ENCODE measurements at places on chromosomes 2 and 18.

DNA sequence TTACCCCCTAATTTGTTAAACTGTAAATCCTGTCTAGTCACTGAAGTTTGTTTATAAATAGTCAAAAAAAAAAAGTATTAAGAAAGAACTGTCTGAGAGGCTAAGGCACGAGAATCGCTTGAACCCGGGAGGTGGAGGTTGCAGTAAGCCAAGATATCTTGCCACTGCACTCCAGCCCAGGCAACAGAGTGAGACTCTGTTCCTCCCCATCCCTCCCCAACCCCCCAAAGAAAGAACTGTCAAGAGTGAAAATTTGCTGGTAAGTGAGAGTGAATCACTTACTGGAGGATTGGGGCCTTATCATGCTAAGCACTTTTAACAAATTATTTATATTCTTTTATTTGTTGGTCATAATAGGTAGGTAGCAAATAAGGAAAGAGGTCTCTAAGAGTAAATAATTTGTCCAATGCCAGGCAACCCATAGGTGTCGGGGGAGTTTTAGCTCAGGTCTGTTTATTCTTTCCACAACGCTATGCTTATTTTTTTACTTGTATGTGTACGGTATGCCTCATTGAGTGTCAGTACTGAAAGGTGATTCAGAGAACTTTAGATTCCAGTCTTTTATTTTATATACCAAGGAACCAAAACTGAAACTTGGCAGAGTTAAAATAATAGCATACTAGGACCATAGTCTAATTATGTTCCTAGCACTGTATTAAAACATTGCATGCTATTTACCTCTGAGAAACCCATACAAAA is 2.5 kb downstream of the TAF4B start:
- DNase-seq, result no peak

GRCh38 chr2:11155381-11156035 is at the start of gene SLC66A3:
Gene SLC66A3, plus strand, starts transcription at chr2:11155467. Its CDS starts 80 bp downstream, at chr2:11155547.
- DNase-seq, result peak; percentile 88

DNA sequence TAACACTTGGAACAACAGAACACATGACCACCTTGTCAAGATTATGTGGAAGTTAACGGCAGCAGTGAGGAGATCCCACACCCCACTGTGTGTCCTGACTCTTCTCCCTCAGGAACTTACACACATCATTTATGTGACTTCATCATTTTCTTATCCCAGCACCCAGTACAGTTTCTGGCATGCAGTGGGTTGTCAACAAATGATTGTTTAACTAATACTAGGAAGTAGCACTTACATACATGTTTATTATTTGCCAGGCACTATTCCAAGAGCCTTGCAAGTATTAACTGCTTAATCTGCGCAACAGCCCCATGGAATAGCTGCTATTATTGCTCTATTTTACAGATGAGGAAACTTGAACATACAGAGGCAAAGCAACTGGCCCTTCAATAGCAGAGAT is 391.5 kb downstream of the TXNL1 start:
- DNase-seq, result no peak

DNA sequence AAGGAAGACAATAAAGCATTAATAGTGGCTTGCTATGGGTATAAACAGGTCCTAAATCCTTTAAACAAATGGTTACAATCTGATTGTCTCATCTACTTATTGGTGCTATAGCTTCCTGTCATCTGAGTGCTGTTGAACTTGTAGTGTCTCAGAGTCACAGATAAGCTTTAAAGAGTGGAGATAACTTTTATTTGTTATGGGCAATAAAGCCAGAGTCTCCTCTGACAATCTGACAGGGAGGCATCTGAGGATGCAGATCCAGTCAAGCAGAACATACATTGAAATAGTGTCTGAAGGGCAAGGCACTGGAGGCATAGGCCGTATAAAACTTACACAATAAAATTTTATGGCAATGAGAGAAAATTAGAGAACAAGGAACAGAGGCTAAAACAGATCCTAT is 1132.4 kb upstream of the CDH2 start:
- DNase-seq, result no peak

DNA sequence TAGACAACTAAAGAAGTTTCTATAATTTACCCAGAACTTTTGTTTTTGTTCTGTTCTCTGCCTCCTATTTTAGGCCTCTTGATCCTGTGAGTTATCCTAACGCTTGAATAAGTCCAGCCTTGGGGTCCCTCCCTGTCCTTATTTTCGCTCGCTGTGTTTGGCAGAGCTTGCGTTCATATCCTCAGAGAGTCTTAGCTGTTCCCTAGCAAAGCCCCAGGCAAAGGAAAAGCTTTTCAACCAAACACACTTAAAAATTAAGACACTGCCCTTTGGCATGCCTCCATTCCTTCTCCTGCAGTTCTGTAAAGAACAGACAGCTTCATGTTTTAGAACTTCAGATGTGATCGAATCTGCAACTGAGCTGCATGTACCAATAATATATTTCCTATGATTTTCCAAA is 517.2 kb downstream of the SUCLG1 start:
- DNase-seq, result no peak

DNA sequence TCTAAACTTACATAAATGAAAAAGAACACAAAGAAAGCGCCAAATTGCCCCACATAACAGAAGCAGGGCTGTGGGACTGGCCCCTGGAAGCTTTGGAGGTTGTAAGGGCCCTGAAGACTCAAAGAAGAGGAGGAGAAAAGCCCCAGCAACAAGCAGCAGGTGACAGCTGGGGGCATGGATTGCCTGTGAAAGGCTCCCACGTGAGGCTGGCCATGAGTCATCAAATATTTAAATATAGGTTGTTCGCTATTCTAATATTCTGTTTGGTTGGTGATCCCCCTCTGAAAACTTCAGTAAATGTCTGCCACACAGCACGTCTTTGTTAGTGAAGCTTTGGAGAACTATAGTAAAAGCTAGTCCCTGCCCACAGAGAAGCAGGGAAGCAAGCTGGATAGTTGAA is 132.4 kb downstream of the MREG start:
- DNase-seq, result peak; percentile 73

GRCh38 chr2:44155666-44156446 is 12.8 kb upstream of the PPM1B start:
- peak; percentile 58 for DNase-seq

DNA sequence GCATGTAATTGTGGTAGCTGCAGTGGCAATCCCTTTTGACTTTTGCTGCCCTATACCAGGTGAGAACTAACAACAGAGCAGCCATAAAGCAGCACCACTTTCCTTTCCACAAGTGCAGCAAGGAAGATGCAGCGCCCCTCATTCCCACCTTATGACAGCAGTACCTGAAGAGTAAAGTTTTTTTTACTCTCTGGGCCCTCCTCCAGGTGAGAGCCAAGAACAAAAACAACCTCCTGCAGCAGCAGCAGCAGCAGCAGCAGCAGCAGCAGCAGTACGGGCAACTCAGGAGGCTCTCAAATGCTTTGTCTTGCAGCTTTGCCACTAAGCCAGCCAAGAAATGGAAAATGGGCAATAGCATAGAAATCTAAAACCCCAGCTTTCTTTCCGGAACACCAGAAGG is 397.5 kb downstream of the FIGN start:
- DNase-seq, result no peak

DNA sequence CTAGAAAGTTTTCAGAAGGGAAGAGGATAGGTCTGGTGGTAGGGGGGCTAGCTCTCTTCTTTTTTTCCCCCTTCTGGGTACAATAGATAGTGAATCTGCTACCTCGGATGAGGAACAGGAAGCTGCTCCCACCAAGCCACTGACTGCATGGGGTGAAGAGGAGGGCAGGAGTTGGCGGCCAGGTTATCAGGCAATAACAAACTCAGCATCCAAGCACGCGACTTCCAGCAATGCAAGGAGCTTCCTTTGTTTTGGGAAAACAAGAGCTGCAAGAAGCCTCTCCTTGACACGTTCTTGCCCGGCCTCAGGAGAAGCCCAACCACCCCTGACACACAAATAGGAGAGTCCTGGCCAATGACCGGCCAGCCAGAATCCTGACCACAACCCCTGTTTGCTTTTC is 32.2 kb downstream of the NHEJ1 start:
- no peak for DNase-seq

- DNase-seq, result no peak
Measured at GRCh38 chr18:63141778-63142176, 177.8 kb downstream of the BCL2 start.

GRCh38 chr18:32801228-32801627 is 28.4 kb upstream of the KLHL14 start:
- DNase-seq, result no peak

DNA sequence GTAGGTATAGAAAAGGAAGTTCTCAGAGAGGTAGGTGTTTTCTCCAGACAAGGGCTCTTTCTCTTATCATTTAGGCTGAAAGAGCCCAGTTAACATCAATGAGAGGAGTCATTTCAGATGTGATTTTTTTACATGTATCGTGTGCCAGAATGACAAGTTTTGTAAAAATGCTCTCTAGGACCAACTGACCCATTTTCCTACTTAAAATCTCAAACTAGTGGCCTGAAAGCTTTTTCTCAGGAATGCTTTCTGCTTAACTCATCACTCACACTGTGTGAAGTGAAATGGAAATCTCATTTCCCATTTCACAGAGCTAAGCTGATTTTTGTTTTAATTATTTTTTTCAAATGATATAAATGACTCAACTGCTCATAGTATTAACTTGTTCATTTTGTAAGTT is 128.7 kb upstream of the CYP26B1 start:
- no peak for DNase-seq

DNA sequence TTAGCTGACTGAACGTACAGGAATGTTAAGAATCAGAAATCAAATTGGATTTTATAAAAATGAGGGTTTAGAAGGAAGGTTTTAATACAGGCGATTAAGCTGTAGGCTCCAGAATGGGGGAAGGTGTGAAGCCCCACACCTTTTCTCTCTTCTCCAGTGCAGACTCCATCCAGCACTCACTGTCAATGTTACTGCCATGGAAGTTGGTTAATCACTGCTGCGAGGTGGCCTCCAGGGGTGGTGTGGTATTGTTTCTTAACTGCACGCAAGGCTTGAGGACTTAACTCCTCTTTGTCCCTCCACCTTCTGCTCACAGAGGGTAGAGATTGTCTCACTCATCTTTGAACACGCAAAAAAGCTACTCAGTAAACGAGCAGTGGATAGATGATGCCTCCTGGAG is 26.9 kb upstream of the YWHAQ start:
- DNase-seq, result no peak

DNA sequence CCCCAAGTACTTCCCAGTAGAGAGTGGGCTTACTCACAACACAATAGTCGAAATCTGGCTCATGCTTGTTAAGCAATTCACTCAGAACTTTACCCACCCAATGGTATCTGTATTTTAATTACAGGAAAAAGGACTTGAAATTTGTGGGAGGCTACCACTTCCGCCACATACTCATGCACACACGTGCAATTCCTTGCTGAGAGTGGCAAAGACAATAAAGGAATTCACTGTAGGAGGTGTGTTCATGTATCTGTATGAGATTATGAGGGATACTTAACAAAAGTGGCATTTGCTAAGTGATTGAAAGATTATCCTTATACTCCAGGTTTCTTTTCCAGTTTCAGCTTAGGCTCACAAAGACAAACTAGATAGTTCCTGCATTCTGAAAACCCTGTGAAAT is 14.9 kb upstream of the LYPD6 start:
- no peak for DNase-seq

DNA sequence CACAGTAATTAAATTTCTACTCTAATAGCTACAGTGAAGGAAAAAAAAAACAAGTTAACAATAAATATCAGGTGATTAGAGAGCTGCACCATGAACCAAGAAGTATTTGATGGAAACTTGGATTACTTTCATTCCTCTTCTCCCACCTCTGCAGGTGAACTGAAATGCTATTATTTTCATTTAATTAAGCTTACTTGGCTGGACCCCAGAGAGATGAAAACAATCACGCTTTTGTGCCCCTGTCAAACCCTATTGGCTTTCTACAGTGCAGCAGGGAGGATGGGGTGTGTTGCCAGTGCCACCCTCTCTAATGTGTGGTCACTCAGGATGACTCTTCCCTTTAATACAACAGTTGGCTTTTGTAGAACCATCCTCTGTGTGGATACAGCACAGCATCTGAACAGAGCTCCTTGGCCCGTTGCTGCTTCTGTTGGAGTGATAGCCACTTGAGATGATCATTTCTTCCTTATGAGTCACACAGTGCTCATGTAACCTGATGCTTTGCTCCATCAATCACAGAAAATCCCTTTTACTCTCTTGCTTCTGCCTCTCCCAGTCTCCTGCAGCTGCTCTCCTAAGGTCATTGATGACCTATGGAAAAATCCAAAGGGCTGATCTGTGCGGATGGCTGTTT is 5.5 kb upstream of the ARL4C start:
- peak; percentile 76 for DNase-seq

DNA sequence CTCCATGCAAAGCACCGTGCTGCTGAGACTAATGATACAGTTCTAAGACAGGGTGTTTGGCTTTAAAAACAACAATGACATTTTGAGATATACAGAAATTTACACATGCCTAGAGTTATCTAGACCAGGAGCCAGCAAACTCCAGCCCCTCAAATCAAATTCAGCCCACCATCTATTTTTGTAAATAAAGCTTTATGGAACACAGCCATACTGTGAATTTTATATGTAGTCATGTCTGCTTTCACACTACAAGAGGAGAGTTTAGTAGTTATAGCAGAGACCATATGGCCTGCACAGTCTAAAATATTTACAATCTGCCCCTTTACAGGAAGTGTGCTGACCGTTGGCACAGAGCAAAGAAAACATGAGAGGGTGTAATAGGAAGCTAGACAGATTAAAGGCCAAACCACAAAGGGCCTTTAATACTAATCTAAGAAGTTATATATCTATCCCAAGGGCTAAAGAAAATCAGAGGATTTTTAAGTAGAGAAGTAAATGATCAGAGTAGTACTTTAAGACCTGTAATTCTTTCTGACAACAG is 39.4 kb downstream of the NBAS start:
- DNase-seq, result no peak

- peak; percentile 29 for DNase-seq
Measured at GRCh38 chr18:79599441-79599931, 80.1 kb upstream of the CTDP1 start.

- no peak for DNase-seq
Measured at GRCh38 chr2:206657087-206657486, 14.8 kb downstream of the FAM237A start.

DNA sequence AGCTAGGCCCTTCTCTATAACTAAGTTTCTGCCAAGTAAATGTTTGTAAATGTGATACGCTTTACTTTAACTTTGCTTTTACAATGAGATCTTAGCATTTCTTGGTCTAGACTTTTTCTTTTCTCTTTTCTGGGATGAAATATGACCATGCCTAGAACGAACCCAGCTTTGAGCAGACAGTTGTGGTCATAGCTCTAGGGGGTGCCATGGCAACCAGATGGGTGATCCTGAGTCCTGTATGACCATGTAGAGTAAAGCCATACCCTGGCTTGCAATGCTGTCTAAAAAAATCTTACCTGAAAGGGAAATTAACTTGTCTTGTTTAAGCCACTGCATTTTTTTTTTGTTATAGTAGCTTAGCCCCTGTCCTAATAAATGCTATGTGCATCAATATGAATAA is 956.3 kb downstream of the SLC4A3 start:
- DNase-seq, result no peak

Measured in myocyte (in vitro differentiated cells).